ENCODE measurements at places on chromosomes 13 and 19. TPM values are rescaled to one million over a fixed set of nuclear protein-coding genes. Genes with fewer than 3 reads are reported as not detected.

CPB2 gene
- not detected for total RNA-seq

C1QTNF9 gene
- not detected for total RNA-seq

SELENOV gene
- total RNA-seq = not detected

C19orf81 gene
- not detected for total RNA-seq

ATP8A2 gene
- under 0.01 TPM for total RNA-seq

LPAR6 gene
- 5.1 TPM for total RNA-seq

LYPD4 gene
- not detected for total RNA-seq

ARRDC5 gene
- 0.12 TPM for total RNA-seq

ZNF625 gene
- total RNA-seq = 6.1 TPM

INTS6 gene
- total RNA-seq = 31.9 TPM

SLC10A2 gene
- not detected for total RNA-seq

SIGLECL1 gene
- not detected for total RNA-seq

ODAD3 gene
- total RNA-seq = 0.94 TPM

CA11 gene
- 1.1 TPM for total RNA-seq

CYP4F11 gene
- total RNA-seq = not detected

FFAR2 gene
- not detected for total RNA-seq

CYP2S1 gene
- total RNA-seq = not detected

MTIF3 gene
- 31.3 TPM for total RNA-seq

CLDND2 gene
- not detected for total RNA-seq

PPP1R13L gene
- 9.7 TPM for total RNA-seq

GATAD2A gene
- 30.1 TPM for total RNA-seq

ZNF121 gene
- 27.6 TPM for total RNA-seq

Data from smooth muscle cell of the coronary artery (primary cell).